EH (cell line): ENCODE measurements at places on chromosomes 11 and 22.
A peak's percentile ranks its signal among the peaks of the same experiment; 100 is the strongest.

- DNase-seq: no peak
These were observed 77.5 kb upstream of the VPREB1 start for GRCh38 chr22:22166941-22167713.

DNA sequence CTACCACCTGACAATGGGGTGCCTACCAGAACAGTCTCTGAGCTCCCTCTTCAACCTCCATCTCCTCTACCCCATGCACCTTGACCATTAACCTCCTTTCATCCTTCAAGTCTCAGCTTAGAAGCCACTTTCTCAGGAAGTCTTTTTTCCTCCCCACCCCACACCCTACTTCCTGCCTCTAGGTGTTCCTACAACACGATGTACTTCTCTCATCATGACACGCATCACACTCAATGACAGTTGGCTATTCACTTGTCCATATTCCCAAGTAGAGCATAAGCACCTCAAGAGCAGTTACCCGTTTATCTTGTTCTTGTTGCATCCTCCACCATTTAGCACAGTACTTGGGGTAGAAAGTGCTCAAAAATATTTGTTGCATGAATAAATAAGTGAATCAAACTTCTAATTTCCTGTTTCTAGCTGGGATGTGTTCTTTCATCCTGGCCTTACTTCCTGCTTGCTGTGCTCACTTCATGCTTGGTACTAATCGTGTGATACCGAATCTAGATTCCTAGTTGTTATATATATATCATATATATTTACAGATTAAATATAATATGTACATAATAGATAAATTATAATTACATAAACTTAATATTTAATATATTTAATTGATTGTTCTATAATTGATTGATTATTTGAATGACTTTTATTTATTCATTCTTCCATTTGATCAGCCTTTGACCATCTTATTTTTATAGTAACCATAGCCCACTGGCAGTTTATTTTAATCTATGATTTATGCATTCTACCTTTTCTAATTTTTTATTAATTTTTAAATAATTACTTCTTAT lies 177.5 kb upstream of the TMEM45B start:
- DNase-seq: peak; percentile 23

DNA sequence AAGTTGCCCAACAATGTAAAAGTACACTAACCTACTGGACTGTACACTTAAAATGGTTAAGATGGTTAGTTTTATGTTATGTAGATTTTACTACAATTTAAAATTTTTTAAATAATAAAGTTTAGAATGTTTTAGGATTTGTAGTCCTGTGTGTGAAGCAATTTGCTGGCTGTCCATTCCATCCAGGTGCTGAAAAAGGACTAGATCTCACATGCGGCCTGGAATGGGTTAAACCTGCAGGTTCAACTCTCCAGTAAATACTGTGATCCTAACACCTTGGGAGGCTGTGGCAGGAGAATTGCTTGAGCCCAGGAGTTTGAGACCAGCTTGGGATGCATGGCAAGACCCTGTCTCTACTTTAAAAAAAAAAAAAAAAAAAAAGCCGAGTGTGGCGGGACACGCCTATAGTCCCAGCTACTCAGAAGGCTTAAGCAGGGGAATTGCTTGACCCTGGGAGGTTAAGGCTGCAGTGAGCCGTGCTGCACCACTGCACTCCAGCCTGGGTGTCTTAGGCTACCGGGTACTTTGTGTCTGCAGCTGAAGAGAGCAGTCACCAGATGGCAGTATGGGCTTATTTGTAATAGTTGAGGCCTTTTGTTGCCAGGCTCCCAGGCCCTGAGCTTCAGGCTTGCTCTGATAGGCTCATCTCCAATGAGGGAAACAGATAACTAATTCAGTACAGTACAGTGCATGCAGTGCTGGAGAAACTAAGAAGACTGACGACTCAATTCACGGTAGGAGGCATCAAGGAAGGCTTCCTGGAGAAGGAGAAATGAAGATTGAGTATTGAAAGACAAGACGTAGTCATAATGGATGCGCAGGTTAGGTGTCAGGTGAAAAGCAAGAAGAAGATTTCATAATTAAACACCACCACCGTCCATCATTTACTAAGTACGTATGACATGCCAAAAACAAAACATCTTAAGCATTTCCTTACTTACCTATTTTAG lies 64.7 kb upstream of the ASPHD2 start:
- peak; percentile 84 for DNase-seq

DNA sequence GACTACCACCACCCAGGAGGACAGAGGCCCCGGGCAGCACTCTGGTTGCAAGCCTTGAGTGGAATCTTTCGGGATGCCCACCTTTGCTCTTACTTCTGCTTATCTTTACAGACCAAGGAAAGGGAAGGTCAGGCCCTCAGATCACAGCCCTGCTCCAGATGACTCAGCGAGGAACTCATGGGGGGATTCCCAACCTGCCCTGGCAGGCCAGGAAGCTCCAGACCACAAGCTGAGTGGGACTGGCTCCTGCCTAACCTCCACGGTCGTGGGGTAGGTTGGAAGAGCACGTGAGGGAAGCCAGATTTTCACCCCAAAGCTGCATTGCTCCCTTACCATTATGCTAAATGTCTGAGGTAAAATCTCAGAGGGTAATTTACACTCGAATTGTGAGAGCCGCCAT lies 11.8 kb downstream of the TBC1D10A start:
- DNase-seq: peak; percentile 34

GRCh38 chr11:115535781-115536180 lies 31.6 kb upstream of the CADM1 start:
- DNase-seq: no peak

GRCh38 chr11:75323609-75324008 lies 27.9 kb downstream of the ARRB1 start:
- DNase-seq: no peak

DNA sequence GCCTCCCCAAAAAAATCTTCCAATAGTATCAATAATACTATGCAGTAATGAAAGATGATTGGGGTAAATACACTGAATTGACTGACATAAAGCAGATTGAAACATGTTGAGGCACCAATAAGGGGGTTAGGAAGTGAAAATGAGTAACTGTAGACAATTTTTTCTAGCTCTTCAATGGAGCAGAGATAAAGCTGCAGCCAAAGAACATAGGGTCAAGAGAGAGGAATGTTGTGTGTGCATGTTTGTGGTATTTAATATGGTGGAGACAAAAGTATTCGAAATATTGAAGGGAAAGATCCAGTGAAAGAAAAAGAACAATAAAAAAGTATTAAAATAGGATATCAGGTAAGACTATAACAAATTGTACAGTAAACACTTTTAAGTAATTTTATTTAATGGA lies 450.0 kb upstream of the CCDC179 start:
- DNase-seq: peak; percentile 74

DNA sequence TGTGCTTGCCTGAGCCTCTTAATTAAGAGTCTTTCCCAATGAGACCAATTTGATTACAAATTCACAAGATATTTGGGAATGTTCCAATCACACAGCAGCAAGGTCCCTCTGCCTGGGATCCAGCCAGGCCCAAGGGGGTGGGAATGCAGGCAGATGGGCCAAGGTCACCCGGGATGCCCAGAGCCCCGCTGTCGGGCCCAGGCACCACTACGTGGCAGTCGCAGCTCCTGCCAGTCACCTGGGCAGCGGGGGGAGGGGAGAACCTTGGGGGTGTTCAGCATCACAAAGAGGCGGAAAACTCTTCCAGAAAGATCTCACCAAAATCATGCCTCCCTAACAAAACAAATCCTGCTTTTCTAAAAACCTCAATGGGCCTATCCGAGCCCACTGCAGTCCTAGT lies 30.9 kb downstream of the PPM1F start:
- peak; percentile 50 for DNase-seq
